Body of pancreas (tissue), 4 donors: ENCODE measurements at places on chromosomes 1 and 21.
A peak's percentile ranks its signal among the peaks of the same experiment; 100 is the strongest.

DNA sequence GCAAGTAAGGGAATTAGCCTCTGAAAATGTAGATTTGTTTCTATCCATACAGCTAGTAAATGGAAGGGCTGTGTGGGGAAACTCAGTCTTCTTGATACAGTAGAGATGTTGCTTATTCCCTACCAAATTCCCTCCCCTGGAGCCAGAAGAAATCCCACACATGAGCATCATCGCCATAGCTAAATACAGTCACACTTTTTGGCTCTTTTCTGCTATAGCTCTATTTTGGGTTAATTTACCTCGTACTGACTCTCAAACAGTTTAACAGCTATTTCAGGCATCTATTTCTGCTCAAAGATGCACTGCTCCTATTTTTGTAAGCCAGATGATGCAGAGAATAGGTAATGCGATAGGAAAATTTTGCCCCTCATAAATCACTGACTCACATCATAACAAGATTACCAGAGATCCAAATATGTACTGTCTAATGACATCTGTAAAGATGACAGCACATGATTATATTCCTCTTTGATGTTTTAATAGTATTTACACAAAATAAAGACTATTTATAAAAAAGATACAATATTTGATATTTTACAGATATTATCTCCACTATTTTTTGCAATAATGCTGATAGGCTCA lies 58.6 kb downstream of the XCL1 start:
- no peak for DNase-seq

DNA sequence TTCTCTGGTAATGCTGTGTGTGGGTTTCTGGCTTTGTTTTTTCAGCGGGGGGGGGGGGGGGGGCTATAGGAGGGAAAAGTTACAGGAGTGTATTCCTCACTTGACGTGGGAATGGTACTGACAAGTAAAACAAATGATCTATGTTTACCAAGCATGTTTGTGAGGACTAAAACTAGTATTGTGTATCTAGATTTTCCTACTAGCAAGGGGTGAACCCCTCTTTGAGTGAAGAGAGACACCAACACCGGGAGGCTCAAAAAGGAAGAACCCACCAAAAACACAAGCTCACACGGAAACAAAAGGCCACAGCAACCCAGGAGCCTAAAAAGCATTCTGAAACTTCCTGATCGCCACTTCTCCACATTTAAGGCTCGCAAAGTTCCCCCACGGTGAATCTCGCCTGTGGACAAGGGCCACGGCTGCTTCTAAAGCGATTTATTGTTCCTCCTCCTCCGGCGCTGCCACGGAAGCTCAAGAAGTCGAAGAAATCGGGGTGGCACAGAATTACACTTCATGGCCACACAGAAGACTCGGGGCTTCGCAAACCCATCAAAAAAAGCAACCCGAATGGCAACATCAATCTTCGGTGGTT lies 703 bp downstream of the PUM1 start:
- peak; percentile 23 for DNase-seq

GRCh38 chr1:57204942-57205787 lies 218.7 kb downstream of the DAB1 start:
- DNase-seq: no peak

DNA sequence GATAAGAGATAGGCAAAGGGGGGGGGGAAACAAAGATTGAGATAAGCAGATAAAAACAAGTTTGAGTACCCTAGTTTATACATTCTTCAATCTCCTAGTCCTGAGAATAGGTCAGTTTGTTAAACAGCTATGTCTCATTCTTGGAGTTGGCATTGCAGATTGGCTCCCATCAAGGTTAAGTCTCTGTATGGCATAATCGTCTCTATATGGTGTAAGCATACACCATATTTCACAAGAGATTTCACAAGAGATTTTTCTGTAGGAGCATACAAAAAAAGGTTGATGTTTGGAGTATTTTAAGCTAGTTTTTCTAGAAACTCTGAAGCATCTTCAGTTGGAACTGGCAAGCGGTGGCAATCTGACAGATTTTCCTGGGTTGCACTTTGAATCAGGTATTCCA lies 35.8 kb downstream of the NCAM2 start:
- DNase-seq: no peak

GRCh38 chr1:112557385-112557784 lies 48.6 kb downstream of the WNT2B start:
- no peak for DNase-seq

GRCh38 chr1:194710671-194711070 lies 1524.3 kb upstream of the B3GALT2 start:
- no peak for DNase-seq

DNA sequence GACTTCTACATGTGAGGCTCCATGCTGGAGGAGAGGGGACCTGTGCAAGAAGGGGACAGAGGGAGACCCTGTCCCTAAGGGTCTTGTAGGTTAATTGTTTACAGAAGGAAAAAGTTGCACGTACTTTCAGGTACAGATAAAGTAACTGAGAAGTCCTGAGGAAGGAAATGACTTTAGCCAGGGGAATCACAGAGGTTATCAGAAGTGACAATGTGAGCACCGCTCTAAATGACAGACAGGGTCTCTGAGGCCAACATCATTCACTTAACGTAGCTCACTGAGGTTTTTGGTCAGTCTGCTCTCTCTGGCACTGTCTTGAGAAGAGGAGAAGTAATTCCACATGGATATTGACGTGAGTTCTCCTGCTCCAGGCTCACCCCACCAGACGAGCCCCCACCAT lies 12.0 kb downstream of the TAF5L start:
- no peak for DNase-seq

GRCh38 chr21:15415541-15416261 lies 314.1 kb upstream of the USP25 start:
- no peak for DNase-seq

- no peak for DNase-seq
Observed at GRCh38 chr1:116690396-116690848, 22.9 kb upstream of the IGSF3 start.
